Stimulated activated CD4-positive, alpha-beta T cell treated with anti-CD3 and anti-CD28 coated beads, Interleukin-15, amount 100 ng/mL, for 24 hours (primary cell): ENCODE measurements at places on chromosomes 12 and 14.

DNA sequence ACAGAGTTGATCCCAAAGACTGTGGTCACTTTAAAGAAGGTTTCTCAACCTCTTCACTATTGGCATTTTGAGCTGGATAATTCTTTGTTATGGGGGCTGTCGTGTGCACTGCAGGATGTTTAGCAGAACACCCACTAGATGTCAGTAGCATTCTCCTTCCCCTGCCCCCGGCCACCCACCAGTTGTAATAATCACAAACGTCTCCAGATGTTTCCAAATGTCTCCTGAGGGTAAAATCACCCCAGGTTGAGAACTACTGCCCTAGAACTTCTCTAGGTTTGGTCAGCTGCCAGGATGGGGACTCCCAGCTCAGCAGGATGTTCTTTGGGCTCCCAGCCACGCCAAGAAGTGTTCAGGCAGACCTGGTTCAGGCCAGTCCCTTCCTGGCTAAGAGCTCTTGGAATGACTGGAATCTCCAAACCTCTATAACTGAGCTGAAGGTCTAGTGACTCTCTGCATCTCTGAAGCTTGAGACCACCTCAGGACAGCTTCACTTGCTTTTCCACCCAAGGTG is 12.5 kb upstream of the AJUBA start:
- DNase-seq = peak; percentile 32

- peak; percentile 68 for DNase-seq
Observed at GRCh38 chr12:104604070-104604994, 147.6 kb downstream of the CHST11 start.

DNA sequence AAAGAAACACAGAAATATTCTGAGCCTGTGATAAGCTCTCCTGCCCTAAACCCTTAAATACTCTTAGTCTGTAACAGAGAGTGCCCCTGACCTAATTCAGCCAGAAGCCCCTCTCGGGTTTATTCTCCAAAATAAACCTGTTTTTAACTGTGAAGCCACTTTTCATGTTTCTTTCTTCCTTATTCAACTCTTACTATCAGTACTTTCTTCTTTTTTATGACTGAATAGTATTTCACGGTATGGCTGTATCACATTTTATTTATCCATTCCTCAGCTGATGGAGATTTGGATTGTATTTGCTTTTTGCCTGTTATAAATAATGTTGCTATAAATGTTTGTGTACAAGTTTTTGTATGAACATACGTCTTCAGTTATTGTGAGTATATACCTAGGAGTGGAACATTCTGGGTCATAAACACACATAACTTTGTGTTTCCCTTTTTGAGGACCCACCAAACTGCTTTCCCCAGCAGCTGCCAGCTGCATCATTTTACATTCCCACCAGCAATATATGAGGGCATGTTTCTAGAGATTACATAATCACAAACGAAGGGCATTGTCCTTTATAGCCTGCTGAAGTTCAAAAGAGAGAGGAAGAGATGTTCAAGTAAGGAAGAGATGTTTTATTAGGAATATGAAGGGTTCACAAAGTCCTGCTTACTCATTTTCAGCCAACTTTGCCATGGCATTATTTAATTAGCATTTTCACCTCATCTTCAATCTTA is 199.4 kb upstream of the NUDT4 start:
- no peak for DNase-seq

- DNase-seq = no peak
Observed at GRCh38 chr14:45716572-45716971, 463.6 kb upstream of the MIS18BP1 start.

GRCh38 chr14:104696671-104697316 is 7.4 kb downstream of the INF2 start:
- DNase-seq = no peak

DNA sequence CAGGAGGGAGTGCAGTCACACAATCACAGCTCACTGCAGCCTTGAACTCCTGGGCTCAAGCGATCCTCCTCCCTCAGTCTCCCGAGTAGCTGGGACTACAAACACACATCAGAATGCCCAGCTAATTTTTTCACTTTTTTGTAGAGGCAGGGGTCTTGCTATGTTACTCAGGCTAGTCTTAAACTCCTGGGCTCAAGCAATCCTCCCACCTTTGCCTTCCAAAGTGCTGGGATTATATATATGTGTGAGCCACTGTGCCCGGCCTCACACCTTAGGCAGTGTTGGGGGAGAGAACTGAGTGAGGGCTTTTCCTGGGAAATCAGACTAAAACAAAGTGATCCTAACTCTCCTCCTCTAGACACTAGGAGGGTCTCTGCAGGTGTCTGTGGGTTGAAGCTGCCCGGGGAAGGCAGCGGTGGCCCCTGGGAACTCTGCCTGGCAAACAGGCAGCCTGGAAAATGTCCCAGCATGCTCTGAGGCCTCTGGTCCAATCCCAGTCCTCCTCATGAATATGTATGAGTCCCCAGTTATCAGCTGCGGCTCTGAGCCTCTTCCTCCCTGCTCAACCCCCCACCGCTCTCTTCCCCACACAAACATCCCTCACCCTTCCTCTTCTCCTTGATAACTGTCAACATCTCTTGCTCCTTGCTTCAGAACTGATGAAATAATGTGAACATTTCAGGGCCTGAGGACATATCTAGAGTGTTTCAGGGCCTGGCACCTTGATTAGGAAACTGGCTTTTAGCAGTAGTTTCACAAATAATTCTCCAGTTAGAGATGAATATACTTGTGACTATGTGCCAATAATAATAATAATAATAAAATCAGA is 7.9 kb upstream of the NAA25 start:
- DNase-seq = no peak

- no peak for DNase-seq
Observed at GRCh38 chr12:129788506-129789084, 115.2 kb downstream of the TMEM132D start.

- DNase-seq = no peak
Observed at GRCh38 chr14:104559028-104559803, 20.3 kb upstream of the C14orf180 start.

DNA sequence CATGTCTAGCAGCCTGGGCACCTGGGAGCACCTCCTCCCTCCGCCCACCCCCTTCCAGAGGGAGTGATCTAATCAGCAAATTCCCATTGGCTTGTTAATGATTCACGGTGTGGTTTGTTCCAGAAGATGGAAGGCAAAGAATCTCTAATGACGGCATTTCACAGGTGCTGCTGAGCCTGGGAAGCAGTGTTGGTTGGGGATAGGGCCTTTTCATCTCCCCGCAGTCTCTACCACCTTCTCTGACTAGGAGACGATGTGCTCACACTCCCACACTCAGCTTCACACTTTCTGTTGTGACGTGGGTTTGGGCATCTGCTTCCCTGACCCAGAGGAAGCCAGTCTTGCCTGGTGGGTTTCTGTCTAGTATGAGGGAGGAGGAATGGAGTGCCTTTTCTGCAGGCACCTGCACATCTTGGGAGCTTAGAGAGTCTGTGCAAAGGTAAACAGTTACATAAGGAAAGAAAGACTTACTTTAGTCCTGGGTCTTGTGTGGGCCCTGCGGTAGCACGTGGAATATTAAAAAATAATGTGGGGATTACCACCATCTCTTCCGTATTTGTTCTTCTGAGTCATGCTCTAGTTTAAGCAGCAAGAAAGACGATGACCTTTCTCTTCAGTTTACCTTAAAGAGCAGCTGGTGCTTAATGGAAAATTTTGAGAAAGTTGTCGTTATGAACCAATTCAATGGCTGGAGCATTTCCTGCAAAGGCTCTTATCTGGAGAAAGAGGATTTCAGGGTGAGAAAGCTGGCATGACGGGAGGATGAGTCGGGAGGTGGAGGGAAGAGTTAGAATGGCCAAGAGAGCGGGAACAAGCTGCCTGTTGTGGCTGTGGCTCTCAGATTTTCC is 70.6 kb upstream of the ARHGAP5 start:
- DNase-seq = no peak
